ENCODE measurements at places on chromosomes 6 and 20.

DNA sequence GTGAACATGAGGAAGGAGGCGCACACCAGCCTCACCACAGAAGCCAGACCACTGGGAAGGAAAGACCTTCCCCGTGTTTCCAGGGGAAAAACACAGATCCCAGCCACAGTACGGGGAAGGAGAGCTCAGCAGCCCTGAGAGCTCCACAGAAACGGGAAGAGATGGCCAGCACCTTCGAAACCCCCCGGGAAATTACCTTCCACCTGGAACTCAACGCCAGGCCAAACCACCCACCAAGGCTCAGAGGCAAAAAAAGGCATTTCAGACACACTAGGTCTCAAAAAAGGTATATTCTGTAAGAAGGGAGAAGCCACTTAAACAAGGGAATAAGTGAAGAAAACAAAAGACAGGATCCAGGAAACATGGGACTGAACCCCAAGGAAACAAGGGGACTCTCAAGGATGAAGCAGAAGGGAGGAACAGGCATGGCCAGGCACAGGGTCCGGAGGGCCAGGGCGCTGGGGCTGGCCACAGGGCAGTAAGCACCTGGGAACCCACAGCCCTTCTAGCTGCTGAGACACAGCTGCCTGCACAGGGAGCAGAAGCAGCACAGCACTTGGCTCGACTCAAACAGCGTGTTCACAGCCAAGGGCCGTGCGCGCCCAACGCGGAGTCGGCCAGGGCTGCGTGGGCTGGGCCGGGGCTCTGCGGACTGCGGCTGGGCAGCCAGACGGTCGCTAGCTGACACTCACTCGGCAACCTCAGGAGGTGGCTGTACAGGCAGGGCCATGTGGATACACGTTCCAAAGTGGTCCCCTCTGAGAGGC is 44.6 kb downstream of the TAF4 start:
- DNase-seq = no peak

DNA sequence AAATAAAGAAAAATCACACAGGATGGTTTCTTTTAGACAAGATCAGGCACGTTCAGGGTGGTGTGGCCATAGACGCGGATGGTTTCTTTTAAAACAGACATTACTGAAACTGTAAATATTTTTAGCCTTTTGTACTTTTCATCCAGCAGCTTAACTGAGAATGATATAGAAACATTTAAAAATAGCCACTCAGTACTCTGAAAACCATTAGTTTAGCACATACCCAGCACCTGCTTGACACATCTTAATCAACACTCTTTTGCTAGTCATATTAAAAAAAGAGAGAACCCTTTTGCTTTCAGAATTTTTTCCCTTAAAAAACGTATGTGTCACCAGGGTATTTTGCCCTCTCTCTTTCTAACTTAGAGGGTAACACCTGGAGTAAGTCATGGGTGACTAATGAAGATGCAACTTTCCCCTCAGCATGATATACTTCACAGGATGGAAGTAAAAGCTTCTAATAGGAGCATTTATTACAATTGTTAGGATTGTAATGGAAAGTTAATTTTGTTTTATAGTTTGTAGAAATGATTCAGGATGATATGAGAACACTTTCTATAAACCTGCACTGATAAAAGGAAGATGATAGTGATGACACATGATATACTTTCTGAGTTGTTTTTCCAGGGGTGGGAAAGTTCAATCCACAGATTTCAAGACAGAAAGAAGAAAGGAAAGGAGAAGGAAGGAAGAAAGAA is 45.2 kb downstream of the BACH2 start:
- DNase-seq = no peak

DNA sequence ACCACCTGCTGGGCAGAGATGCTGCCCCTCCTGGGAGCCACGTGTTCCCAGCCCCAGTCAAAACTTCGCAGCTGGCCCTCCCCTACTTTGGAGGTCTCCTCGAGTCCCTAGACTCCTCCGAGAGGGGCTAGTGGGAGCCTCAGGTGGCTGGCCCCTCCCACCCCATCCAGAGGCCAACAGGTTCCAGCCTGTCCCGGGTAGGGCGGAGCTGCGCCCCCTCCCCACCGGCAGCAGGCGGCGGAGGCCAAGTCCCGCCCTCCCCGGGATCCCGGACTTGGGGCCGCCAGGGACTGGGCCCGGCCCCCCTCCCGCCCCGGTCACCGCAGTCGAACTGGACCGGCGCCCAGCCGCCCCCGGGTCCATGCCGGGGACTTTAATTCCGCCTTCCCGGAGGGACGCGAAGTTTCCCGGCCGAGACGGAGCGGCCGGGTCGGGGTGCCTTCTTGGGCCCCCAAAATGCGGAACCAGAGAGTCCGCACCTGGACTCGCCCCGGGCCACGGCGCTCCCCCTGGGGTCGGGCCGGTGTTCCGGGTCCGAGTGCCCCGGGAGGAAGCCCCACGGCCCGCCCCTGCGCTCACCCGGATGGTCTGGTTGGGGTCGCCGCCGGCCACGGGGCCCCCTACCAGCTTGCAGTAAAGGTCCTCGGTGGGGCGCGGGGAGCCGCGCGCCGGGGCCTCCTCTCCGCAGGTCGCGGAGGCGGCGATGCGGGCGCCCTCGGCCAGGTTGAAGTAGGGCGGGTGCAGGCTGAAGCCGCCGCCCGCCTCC is 559 bp downstream of the LAMA5 start:
- DNase-seq = no peak

DNA sequence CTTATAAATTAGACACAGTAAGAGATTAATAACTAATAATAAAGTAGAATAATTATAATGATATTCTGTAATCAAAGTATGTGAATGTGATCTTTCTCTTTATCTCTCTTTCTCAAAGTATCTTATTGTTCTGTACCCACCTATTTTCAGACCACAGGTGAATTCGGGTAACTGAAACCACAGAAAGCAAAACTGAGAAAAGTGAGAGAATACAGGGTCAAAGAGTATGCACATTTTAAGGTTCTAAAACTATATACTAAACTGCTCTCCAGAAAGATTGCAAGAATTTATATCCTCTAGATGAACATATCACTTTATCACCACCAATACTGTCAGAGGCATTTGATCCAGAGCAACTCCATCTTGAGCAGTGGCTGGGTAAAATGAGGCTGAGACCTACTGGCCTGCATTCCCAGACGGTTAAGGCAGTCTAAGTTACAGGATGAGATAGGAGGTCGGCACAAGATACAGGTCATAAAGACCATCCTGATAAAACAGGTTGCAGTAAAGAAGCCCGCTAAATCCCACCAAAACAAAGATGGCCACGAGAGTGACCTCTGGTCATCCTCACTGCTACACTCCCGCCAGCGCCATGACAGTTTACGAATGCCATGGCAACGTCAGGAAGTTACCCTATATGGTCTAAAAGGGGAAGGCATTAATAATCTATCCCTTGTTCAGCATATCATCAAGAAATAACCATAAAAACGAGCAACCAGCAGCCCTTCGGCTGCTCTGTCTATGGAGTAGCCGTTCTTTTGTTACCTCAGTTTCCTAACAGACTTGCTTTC is 211.3 kb downstream of the PTPRT start:
- DNase-seq = no peak

DNA sequence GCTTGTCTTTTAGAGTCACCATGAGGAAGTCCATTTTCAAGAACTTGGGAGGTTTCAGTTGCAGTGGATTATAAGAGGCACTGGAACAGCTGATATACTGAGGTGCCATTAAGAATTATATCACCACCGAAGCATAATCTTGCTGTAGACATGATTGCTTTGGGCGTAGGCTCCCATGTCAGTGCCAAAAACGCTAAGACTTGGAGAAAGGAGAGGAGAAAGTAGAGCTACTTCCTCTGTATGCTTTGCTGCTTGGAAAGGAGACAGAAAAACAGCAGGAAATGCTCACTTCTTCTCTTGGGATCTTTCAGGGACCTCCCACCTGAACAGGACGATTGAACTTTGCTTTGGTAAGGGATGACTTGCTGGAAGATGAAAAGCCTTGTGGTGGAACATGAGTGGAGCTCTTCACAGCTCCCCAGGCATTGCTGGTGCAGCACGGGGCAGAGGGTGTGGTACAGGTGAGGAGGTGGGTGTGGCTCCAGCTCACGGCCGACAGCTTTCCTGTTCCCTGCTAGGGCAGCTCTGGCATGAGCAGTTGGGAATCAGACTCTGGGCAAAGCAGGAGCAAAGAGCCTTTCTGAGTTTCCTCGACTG is 190.4 kb upstream of the JAG1 start:
- no peak for DNase-seq

Measured in cortex of kidney (tissue), 1 donor.